ENCODE measurements at places on chromosomes 3 and 15. TPM values are rescaled to one million over a fixed set of nuclear protein-coding genes. Genes with fewer than 3 reads are reported as not detected.

Gene RSL24D1
- 20.5 TPM for total RNA-seq

Gene FOXP1
- total RNA-seq: 154 TPM

Gene ALG3
- total RNA-seq: 49.1 TPM

Gene FAM107A
- 87.3 TPM for total RNA-seq

Gene RARRES1
- 21.0 TPM for total RNA-seq

Gene LZTFL1
- 31.4 TPM for total RNA-seq

DNA sequence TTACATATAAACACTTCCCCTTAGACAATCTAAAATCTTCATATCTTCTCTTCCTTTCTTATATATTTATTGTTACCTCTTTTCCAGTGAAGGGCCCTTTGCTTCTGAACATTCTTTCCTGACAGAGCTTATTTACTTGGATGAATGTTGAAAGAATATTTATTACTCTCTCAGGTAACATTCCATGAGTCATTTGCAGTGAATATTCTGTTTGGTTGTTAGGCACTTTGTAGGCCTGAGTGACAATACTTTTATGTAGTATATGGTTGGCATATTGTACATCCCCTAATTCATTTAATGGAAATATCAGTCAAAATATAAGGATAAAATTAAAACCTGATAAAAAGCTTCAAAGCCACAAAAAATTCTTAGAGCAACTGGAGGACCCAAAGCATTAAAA, 260.9 kb upstream of the KCNMB2 start:
- H3K4me1 ChIP-seq: no peaks in the 10 kb centered on the region
- no peak overlapping the region for H3K4me3 ChIP-seq
- H3K36me3 ChIP-seq: no peaks in the 10 kb centered on the region
- no peaks in the 10 kb centered on the region for H3K27me3 ChIP-seq

DNA sequence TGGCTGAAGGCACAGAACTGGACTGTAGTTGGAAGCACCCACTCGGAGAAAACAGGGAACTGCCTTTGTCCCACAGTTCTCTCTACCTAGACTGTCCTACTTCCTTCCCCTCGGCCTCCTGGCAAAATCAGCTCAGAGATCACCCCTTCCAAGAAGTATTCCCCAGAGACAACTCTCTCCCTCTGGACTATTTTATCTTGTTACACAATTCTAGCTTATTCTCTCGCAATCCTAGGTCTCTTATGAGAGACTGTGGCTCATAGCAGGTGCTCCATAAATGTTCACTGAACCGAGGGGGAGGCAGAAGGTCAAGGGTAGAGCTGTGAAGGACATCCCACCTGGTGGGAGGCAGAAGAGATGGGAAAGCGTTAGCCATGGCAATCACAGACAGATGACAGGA, 10.6 kb downstream of the HEG1 start:
- peak overlapping the region; percentile 79 for H3K27ac ChIP-seq
- no peaks in the 10 kb centered on the region for H3K36me3 ChIP-seq
- DNase-seq: no peak
- peaks cover 56% of the 10 kb centered on the region for H3K4me1 ChIP-seq
- H3K4me3 ChIP-seq: no peak overlapping the region
- no peaks in the 10 kb centered on the region for H3K27me3 ChIP-seq

DNA sequence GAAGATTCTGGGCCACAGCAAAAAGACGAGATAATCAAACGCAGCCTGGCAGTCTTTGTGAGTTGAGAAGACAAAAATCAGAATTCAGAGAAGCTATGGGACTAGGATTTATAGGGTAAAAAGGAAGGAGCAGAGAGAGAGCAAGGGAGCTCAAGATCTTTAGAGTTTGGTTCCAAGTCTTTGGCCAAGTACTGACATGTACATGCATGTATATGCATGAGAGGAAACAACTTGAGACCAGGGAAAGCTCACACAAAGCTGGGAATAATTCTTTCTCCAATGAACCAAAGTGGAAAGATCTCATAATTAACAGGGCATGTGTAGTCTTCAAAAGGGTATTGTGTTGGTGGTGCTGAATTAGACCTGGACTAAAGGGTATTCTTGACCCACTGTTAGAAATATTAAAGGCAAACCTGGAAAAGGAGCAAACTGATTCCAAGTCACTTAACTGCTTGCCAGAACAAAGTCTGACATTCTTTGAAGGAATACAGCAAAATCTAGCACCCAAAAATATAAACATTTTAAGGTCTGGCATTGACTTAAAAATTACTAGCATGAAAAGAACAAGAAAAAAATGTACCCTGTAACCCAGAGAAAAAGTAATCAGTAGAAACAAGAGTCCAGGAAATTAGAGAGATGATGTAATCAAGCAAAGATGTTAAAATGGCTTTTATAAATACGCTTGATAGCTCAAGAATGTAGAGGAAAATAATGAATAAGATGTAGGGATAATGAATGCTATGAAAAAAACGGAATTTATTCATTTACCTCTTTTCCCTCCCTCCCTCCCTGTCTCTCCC, 226.0 kb upstream of the CGNL1 start:
- no peaks in the 10 kb centered on the region for H3K36me3 ChIP-seq
- H3K27me3 ChIP-seq: no peaks in the 10 kb centered on the region
- DNase-seq: no peak
- no peak overlapping the region for H3K4me3 ChIP-seq

DNA sequence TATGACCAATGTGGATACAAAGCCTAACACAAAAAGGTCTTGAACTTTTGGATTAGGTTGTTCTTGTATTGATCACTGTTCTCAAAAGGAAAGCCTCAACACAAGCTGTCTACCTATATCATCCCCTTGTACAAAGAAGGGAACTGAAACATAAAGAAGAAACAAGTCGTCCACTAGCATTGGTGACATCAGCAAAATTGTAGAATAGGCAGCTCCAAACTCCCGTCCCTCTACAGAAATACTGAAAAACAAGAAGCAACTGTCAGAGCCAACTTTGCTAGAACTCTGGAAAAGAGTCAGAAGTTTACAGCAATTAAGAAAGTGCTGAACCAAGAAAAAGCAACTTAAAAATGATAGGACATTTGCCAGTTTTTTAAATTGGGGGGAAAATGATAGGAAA, 7.5 kb upstream of the NR1I2 start:
- H3K4me3 ChIP-seq: no peak overlapping the region
- H3K27me3 ChIP-seq: no peaks in the 10 kb centered on the region
- no peak overlapping the region for H3K27ac ChIP-seq
- H3K36me3 ChIP-seq: no peaks in the 10 kb centered on the region

DNA sequence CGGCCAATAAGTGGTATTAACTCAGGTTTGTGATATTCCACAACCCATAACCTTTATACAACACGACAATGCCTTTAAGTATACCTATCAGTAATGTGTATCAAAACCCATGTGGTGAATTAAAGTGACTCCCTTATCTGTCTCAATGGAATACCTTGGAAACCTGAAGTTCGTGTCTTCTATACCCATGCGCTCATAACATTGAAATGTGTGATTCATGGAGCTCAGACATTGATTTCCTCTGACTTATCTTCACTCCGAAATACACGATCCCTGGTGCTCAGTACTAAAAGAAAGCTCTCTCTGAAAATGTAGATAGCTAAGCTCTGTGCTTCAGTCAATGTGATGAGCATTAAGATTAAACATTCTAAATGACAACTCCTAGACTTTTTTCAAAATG, 140.3 kb downstream of the TBC1D5 start:
- no peak for DNase-seq
- no peak overlapping the region for H3K27ac ChIP-seq
- H3K36me3 ChIP-seq: no peaks in the 10 kb centered on the region
- H3K4me1 ChIP-seq: no peaks in the 10 kb centered on the region
- H3K4me3 ChIP-seq: no peak overlapping the region

- no peaks in the 10 kb centered on the region for H3K27me3 ChIP-seq
- H3K4me1 ChIP-seq: peaks cover 7% of the 10 kb centered on the region
- DNase-seq: no peak
- no peak overlapping the region for H3K4me3 ChIP-seq
Measured at GRCh38 chr15:99603828-99604227, 38.0 kb downstream of the MEF2A start.

- H3K27me3 ChIP-seq: no peaks in the 10 kb centered on the region
- DNase-seq: peak; percentile 31
- no peaks in the 10 kb centered on the region for H3K36me3 ChIP-seq
- H3K4me1 ChIP-seq: no peaks in the 10 kb centered on the region
Measured at GRCh38 chr15:39465843-39466749, 114.8 kb upstream of the THBS1 start.

- H3K27me3 ChIP-seq: no peaks in the 10 kb centered on the region
- H3K4me3 ChIP-seq: no peak overlapping the region
- no peaks in the 10 kb centered on the region for H3K4me1 ChIP-seq
- H3K36me3 ChIP-seq: no peaks in the 10 kb centered on the region
- no peak for DNase-seq
Measured at GRCh38 chr15:46644501-46645481, 1010.0 kb downstream of the SQOR start.
